ENCODE measurements at places on chromosomes 2 and 18.

- peak; percentile 49 for DNase-seq
Observed at GRCh38 chr2:7097353-7097895, 180.2 kb downstream of the RNF144A start.

- no peak for DNase-seq
Observed at GRCh38 chr2:152627351-152627957, 89.8 kb downstream of the PRPF40A start.

- DNase-seq = peak; percentile 79
Observed at GRCh38 chr2:8680822-8681760, 765 bp upstream of the ID2 start.

GRCh38 chr18:22179631-22180030, 10.2 kb downstream of the GATA6 start:
- no peak for DNase-seq

- no peak for DNase-seq
Observed at GRCh38 chr2:205734436-205735037, 52.2 kb downstream of the NRP2 start.

GRCh38 chr2:55883829-55884228, 39.8 kb downstream of the EFEMP1 start:
- no peak for DNase-seq

DNA sequence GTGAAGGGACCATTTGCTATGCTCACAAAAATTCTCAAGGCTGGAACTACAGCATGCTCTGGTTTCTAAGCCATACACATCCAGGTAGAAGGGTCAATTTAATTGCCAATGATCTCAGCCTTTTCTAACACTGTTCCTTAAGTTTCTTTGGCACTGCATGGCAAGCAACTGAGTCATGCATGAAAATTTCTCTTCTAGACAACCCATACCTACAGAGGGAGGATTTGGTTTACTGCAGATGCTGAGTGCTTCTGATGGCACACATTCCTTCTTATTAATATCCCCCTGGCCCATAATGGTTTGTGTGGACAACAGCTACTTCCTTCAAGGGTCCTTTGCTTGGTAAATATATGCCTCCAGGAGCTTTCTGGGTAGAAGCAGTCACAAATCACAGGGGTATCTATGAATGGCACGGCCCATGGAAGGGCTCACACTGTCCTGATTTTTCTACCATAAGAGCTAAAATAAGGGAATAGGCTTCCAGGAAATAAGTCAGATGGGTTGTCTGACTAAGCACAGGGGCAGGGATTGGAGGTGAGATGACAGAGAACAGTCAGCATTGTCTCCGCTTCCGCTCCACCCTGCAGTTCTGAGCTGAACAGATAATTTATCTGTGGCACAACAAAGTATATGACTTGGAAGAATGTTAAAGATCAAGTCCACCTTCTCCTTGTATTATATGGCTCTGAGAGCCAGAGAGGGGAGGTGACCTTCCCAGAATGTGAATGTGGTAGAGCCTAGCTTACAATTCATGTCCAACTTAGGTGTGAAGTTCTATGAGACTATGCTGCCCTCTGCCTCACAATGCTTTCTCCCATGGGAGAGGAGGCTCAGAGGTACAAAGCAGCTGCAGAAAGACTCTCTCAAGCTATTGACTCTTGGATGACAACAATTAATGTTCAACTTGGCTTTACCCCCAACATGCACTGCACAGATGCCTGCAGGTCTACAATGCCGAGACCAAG, 199.2 kb upstream of the TNP1 start:
- DNase-seq = no peak

- no peak for DNase-seq
Observed at GRCh38 chr2:229343661-229344060, 72.6 kb upstream of the PID1 start.

DNA sequence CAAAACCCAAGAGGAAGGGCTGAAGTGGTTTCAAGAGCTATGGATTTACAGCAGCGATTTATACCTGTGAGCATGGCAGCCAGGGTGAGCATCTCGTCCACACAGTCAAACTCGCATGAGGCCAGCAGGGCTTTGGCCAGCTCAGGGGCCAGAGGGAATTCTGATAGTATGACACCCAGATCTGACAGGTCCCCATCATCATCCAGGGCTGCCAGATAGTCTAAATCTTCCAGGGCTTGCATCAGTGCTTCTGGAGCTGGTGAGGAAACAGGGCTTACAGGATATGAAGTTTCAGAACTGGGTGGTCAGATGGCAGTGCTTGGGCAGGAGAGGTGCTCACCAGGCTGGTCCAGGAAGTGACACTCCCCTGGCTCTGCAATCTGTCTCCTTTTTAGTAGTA, 3.5 kb downstream of the DQX1 start:
- no peak for DNase-seq

GRCh38 chr2:5539282-5540165, 152.7 kb upstream of the SOX11 start:
- no peak for DNase-seq

- no peak for DNase-seq
Observed at GRCh38 chr18:13390196-13390595, 171.6 kb downstream of the LDLRAD4 start.

DNA sequence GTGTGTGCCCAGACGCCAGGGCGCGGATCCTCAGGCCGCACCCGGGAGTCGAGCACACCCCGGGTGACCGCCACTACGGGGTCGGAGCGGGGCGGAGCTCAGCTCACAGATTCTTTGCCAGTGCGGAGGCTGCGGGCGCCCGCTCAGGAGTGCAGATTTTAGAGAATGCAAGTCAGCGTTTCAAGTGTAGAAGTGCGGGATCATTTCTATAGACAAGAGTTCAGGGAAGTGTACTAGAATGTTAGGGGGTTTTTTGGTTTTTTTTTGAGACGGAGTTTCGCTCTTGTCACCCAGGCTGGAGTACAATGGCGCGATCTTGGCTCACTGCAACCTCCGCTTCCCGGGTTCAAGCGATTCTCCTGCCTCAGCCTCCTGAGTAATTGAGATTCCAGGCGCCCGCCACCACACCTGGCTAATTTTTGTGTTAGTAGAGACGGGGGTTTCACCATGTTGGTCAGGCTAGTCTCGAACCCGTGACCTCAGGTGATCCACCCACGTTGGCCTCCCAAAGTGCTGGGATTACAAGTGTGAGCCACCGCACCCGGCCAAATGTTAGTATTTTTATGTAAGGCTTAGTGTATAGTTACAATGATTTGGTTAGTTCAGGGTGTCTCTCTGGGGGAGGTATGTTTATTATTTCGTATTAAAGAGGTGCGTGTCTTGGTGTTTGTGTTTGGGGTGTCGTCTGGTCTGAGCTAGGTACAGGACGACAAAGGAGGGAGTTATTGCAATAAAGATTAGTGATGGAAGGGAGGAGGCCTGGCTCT, 619 bp upstream of the FAM168B start:
- DNase-seq = peak; percentile 24

DNA sequence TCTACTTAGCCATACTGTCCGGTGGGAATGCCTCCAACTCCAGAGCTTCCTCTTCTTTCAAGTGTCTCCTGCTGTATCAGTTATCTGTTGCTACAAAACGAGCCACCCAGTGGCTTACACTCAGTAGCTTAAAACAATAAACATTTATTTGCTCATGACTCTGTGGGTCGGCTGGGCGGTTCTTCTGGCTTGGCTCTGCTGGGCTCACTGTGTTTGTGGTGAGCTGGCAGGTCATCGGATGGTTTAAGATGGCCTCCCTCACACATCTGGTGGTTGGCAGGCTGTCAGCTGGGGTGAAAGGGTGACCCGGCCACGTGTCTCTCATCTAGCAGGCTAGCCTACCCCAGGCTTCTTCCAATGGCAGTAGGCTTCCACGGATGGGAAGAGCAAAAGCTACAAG, 122.4 kb upstream of the SLC1A4 start:
- DNase-seq = no peak

- DNase-seq = no peak
Observed at GRCh38 chr18:28766027-28766426, 589.1 kb upstream of the CDH2 start.

DNA sequence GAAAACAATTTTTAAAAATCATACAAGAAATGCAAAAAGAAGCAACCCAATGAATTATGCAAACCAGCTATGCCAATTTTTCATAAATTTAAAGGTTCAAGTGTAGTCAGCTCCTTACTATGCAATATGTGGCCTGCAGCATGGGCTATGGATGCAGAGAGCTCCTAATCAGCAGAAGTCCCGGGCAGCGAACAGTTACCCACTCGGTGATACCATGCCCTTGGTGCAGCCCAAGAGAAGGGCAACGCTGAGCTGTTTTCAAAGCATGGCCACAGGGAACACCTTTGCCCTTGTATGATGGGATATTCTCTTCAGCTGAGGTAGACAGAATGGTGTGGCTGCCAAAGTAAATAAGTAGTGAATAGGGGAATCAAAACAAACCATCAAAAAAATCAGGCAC, 17.3 kb upstream of the ARL5A start:
- DNase-seq = no peak

GRCh38 chr2:24228470-24228869, 53.6 kb downstream of the FAM228A start:
- no peak for DNase-seq

All from stimulated activated CD4-positive, alpha-beta T cell treated with anti-CD3 and anti-CD28 coated beads, Interleukin-12 subunit alpha, Interleukin-12 subunit beta, amount 100 ng/mL, for 24 hours (primary cell).